Progenitor cell of endocrine pancreas (in vitro differentiated cells): ENCODE measurements at places on chromosomes 12 and 14. TPM values are rescaled to one million over a fixed set of nuclear protein-coding genes. Genes with fewer than 3 reads are reported as not detected.

The HSPA2 gene
- 2.7 and 2.9 TPM in 2 replicates for total RNA-seq

DNA sequence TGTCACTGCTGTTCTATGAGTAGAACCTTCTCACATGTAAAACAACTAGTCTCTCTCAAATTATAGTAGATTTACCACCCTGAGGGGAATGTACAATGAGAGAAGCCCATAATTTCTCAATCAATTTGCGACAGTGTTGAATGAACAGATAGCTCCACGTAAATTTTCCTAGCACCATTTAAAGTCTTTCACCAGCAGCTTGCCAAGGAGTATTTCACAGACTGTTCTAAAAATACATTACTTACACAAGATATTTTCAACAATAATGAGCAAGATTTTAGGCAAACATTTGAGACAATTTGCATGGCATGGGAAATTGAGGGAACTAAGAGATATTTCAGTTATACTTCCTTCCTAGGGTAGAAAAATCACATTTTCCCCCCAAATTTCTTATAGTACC is 151.6 kb downstream of the KICS2 start:
- DNase-seq, result no peak
- no peaks in the 10 kb centered on the region for H3K27me3 ChIP-seq
- H3K27ac ChIP-seq, result no peak overlapping the region
- H3K4me3 ChIP-seq, result no peak overlapping the region

GRCh38 chr12:1093166-1093751 is 102.2 kb downstream of the ERC1 start:
- no peaks in the 10 kb centered on the region for H3K27me3 ChIP-seq
- H3K27ac ChIP-seq, result no peak overlapping the region
- H3K4me1 ChIP-seq, result peaks cover 12% of the 10 kb centered on the region

DNA sequence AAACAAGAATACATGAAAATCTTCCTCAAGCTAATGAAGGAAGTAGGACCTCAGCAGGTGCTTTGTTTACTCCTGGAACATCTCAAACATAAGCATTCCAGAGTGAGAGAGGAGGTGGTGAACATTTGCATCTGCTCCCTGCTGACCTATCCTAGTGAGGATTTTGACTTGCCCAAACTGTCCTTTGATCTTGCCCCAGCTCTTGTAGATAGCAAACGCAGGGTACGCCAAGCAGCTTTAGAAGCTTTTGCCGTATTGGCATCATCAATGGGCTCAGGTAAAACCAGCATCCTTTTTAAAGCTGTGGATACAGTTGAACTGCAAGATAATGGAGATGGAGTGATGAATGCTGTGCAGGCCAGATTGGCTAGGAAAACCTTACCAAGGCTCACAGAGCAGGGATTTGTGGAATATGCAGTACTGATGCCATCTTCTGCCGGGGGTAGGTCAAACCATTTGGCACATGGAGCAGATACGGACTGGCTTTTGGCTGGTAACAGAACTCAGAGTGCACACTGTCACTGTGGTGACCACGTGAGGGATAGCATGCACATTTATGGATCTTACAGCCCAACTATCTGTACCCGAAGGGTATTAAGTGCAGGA is 1.9 kb downstream of the TOGARAM1 start:
- peaks cover 17% of the 10 kb centered on the region for H3K36me3 ChIP-seq
- peak overlapping the region; percentile 23 for H3K27ac ChIP-seq
- peaks cover 48% of the 10 kb centered on the region for H3K4me1 ChIP-seq
- DNase-seq, result no peak
- no peak overlapping the region for H3K4me3 ChIP-seq
- no peaks in the 10 kb centered on the region for H3K27me3 ChIP-seq

GRCh38 chr12:121424624-121424975 is 24.7 kb downstream of the RNF34 start:
- H3K36me3 ChIP-seq, result peaks cover 24% of the 10 kb centered on the region
- DNase-seq, result no peak
- H3K4me1 ChIP-seq, result no peaks in the 10 kb centered on the region
- H3K27me3 ChIP-seq, result no peaks in the 10 kb centered on the region
- no peak overlapping the region for H3K27ac ChIP-seq
- no peak overlapping the region for H3K4me3 ChIP-seq
